ENCODE measurements at places on chromosomes 12 and 14.

- no peak for DNase-seq
Measured at GRCh38 chr14:74077401-74077800, 6.9 kb downstream of the ALDH6A1 start.

GRCh38 chr12:109513977-109514376, 36.5 kb downstream of the UBE3B start:
- DNase-seq: no peak

DNA sequence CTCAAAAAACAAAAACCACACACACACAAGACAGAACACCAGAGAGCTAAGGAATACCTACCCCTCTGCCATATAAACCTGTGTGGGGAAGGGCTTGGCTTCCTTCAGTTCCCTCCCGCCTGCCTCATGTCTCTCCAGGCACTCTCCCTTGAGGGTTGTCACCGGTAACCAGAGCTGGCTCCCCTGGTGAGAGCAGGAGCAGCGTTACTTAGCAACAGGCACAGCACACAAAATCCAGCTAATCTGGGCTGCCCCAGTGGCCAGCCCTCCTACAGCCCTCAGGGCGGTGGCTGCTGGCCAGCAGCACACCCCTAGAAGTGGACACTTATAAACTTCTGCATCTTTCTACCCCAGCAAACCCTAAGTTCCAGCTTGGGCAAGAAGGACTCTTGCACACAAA, 21.6 kb upstream of the NR4A1 start:
- no peak for DNase-seq

DNA sequence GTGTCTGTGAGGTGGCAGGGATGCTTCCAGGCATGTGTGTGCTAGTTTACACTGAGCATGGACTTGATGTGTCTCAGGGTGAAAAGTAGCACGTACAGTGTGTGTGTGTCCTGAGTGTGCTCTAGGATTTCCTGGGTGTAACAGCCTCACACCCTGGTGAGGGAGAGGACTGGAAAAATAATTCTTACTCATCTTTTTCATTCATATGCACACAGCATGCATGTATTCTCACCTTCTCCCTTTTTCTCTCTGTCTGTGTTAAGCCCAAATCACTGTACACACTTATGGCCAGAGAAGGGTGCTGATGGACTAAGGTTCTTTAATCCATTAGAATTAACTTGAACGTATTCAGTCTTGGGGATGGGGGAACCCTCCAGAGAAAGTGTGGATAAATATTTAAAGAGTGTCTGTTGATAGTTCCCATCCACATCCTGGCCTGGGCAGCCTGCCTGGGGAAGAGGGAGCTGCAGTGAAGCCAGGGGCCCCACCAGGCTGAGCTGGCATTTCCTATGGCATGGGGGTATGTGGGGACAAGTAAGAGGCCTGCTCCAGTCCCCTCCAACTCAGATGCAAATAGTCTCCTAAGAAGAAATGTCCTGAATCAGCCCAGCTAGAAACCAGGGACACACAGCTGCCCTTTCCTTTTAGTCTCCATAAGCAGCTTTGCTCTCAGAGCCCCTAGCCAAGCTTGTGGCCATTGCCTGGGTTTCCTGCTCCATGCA, 1.1 kb upstream of the HOXC8 start:
- DNase-seq: no peak

- no peak for DNase-seq
Measured at GRCh38 chr12:58452546-58452945, 467.8 kb downstream of the LRIG3 start.

DNA sequence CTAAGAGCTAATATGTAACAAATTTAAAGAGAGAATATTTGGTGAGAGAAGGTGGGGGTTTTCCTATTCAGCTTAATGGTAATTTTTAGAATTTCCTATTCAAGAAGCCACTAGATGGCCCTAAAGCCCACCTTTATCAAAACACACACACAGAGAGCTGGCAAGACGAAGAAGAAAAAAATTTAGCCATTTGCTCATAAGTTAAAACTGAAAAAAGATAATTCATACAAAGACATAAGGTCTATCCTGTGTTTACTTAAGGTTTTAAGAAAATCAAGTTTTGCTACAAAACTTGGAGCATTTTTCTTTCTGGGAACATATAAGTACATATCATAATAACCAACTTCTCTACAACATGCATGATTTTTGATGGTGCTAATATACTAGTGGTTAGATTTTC, 46.8 kb upstream of the PCED1B start:
- DNase-seq: no peak

DNA sequence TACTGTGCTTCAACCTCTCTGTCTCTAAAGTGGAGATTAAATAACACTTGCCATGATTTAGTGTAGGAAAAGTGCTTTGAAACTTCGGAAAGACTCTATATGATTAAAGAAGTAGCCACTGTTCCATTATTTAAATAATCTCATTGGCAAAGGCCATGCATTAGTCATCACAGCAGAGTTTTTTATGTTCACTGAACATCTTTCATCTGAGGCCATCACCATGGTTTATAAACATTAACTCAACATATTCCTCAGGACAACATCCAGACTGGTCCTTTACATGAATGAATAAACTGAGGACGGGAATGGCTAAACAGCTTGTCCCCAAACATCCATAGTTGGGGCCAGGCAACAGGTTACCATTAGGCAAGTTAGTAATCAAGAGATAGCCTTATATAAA, 124.6 kb upstream of the FRMD6 start:
- DNase-seq: no peak

GRCh38 chr12:129941618-129942017, 37.8 kb upstream of the TMEM132D start:
- no peak for DNase-seq

DNA sequence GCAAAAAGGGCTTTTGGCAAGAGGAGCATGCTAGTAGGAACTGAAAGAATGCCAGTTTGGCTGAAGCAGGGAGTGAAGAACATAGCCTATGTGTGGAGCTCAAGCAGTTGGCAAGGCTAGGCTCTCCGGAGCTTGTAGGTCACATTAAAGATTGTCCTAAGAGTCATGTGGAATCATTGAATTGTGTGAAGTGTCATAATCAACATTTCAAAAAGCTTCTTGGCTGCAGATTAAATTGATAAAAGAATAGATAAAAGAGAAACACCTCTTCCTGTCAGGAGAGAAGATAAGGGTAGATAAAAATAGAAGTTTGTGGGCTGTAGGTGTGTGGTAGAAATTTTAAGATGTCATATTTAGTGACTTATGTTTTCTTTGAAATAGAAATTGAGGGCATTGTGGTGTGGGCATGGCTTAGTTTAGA, 36.1 kb downstream of the CPSF6 start:
- DNase-seq: no peak

GRCh38 chr14:76015668-76016067, 30.1 kb downstream of the IFT43 start:
- DNase-seq: no peak

GRCh38 chr14:29763342-29763858, 164.2 kb downstream of the PRKD1 start:
- DNase-seq: no peak

DNA sequence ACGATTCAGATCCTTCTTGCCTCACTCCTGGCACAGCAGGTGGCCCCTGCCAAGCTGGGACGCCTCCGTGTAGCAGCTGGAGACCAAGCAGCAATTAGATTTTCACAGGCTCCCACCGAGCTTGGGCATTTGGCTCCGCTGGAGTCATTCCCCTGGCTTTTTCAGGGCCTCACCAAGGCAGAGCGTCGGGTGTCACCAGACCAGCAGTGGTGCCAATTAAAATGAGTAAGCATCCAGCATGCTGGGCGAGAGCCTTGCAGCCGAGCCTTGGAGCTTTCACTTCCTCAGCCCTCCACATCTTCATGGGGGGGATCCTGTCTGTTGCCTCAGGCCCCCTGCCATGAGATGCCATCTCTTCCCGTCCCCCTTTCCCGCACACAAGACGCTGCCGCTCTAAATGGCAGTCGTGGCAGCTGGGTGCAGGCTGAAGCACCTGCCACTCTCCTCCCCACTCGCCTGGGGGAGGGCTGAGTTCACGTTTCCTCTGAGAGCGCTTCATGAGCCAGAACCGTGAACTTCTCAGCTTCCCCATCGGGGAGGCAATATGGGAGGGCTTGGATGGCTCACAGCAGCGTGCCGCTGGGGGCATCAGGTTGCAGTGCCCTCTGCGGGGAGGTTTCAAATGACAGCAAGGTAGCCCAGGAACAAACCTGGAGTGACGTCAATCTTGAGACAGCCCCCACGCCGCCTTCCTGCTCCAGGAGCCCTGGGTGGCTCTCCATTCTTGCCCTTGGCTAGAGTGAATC, 11.7 kb downstream of the TPCN1 start:
- DNase-seq: peak; percentile 44

GRCh38 chr14:58243790-58244555, 670 bp upstream of the PSMA3 start:
- DNase-seq: no peak

GRCh38 chr14:44961151-44961553, 595 bp downstream of the KLHL28 start:
- peak; percentile 28 for DNase-seq

DNA sequence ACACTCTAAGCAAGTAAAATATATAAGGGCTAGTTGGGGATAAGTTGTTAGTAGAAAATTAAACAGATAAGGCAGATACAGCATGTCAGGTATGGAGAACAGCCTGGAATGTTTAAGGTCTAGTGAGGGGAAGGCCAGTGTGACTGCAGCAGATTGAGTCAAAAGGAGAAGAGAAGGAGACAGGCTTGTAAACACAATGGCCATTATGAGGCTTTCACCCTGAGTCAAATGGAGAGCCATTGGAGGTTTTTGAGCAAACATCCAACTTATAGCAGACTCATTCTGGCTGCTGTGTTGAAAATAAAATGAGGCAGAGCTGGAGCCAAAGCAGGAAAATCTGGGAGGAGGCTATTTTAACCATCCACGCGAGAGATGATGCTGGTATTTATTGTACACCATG, 142.0 kb downstream of the DUSP6 start:
- DNase-seq: no peak

GRCh38 chr14:101960225-101960624, 4.1 kb upstream of the DYNC1H1 start:
- DNase-seq: no peak

DNA sequence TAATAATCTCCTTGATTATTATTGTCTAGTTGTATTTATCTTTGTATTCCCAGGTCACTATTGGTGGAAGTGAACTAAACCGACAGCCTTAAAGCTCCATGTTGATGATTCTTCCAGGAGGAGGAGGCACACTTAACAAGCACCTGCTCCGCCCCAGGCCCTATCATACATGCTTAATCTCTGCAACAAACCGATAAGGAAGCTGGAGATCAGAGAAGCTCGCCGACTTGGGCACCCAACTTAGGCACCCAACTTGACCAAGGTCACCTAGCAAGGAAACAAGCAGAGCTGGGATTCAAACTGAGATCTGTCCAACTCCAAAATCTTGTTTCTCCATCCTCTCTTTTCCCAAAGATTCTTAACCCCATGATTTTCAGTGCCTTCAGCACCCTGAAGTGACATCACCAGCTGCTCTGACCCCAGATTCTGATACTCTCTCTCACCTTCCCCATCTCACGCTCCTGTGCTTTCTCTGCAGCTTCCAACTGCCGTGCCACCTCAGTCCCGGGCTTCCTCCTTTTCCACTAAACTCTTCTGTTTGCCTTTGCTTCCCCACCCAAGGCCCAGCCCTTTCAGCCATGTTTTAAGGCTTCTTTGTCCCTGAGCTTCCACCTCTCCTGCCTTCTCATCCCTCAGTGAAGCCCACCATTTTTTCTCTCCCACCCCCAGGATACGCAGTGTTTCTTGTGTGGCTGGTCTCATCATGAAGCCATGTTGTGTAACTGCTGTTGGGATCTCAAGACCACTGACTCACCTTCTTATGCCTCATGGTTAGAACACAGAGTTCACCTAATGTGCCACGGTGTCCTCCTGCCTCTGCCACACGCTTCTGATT, 6.6 kb upstream of the KRT18 start:
- DNase-seq: no peak

DNA sequence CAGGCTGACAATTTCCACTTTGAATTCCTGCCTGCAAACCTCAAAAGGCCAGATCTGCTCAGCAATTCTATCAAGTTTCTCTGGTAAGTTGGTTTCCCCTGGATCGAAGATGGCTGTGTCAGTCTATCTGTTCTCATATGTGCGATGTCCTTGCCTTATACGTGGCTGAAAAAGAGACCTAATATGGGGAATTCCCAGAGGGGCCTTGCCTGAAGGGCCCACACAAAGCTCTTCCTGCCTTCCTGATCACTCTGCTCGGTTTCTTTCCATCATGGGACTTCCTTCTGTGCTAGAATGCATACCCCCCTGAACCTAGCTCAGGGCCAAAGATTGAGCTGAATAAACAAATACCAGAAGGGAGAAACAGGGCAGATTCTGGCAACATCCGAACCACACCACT, 13.2 kb downstream of the TCL1B start:
- no peak for DNase-seq

- DNase-seq: no peak
Measured at GRCh38 chr12:46835785-46836184, 10.0 kb upstream of the SLC38A4 start.

- no peak for DNase-seq
Measured at GRCh38 chr14:103103461-103104388, 9.2 kb downstream of the EXOC3L4 start.

DNA sequence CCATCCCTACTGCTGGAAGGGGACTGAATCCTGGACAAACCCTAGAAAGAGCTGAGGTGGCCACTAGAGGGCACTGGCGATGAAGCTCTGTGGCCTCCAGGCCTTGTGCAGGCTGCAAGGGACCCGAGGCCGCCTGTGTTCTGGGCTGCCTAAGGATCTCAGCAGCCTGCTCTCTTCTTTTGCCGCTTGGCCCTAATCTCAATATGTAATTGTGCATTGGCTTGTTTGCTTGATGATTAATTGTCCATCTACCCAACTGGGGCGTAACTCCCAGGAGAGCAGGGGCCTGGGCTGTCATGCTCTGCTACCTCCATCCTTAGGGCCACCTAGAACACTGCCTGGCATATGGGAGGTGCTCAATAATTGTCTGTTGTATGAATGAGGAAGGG, 73.8 kb downstream of the SYNE3 start:
- peak; percentile 44 for DNase-seq

DNA sequence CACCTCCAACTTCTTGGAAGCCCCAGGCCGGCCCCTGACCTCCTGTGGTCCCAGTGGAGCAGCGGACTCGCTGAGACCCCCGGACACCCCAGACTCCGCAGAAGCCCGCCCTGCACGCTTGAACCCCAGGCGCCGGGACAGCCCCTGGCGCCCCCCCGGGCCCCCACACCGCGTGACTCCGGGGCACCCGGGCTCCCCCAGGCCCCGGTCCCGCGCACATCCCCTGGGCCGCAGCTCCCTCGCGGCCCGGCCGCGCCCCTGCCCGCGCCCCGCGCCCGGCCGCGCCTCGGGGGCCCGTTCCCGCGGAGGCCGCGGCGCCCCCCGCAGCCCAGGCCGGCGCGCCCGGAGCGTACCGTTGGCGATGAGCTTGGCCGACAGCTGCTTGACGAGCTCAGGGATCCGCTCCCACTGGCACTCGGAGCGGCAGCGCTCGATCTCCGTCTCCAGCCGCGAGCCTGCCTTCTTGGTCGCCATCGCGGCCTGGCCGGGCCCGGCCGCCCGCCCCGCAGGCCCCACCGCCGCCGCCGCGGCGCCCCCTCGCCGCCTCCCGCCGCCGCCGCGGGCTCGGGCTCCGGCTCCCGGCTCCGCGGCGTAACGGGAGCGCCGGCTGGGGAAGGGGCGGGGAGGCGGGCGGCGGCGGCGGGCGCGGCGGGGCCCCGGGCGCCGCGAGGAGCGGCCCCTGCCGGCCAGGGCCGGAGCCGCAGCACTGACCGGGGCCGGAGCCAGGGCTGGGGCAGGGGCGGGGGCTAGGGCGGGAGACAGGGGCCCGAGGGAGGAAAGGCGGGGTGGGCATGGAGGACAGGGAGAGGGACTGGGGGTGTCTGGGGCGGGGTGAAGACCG, at the start of gene TTC7B:
Gene TTC7B, minus strand, starts transcription at position 609 of the 841 bp plus-strand sequence. Its CDS starts 135 bp downstream, at position 474.
- no peak for DNase-seq
